Activated CD4-positive, alpha-beta T cell treated with anti-CD3 and anti-CD28 coated beads, Interleukin-2, amount 50 U/mL, for 4 hours (primary cell): ENCODE measurements at places on chromosomes 2 and 18.

GRCh38 chr18:2851771-2852170 lies 5.0 kb downstream of the EMILIN2 start:
- DNase-seq = no peak

DNA sequence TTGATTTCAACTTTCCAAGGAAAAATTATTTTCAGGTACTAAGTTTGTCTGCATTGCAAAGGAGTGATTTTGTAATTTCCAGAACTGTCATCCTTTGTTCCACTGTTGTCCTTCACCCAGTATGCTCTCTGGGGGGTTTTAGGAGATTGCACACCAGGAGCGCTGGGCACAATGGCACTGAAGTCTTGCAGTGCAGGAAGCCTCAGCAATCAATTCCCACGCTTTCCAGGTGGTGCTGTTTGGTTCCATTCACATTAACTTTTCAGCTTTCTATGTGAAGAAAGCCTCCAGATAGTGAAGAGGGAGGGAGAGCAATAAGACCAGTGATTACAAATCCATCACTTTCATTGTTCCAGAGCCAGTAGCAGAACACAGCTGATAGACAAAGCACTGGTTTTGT lies 344.0 kb upstream of the VWC2L start:
- DNase-seq = no peak

GRCh38 chr2:207896525-207897285 lies 127.0 kb upstream of the FZD5 start:
- no peak for DNase-seq

- DNase-seq = no peak
Observed at GRCh38 chr2:215479536-215480240, 43.8 kb upstream of the FN1 start.

GRCh38 chr2:102126660-102127059 lies 15.9 kb upstream of the IL1R1 start:
- no peak for DNase-seq
